ENCODE measurements at places on chromosomes 3 and 15.

GRCh38 chr3:159236321-159236720 lies 434.5 kb downstream of the MFSD1 start:
- DNase-seq, result peak; percentile 79

GRCh38 chr3:138256022-138256421 lies 68.9 kb downstream of the ARMC8 start:
- no peak for DNase-seq

- DNase-seq, result no peak
These were observed 13.0 kb downstream of the ANPEP start for GRCh38 chr15:89801471-89802195.

GRCh38 chr3:114804099-114804498 lies 343.0 kb downstream of the ZBTB20 start:
- DNase-seq, result no peak

DNA sequence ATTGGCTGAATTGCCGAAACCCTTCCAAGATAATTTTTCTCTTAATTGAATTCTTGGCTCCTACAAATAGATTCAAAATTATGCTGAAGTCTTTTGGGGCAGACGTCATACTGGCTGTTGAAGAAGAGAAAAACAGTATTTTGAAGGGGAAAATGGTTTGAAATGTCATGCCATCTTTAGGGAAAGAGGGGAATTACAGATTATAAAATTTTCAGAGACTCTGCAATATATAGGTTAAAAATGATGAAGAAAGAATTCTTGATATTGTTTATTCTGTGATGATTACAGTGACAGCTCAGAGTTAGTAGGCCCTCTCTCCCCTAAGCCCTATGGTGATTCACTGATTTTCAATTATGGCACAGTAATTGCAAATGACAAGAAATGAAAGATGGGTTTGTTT lies 86.1 kb downstream of the CGNL1 start:
- no peak for DNase-seq

- no peak for DNase-seq
These were observed 449.4 kb upstream of the PPP2R3A start for GRCh38 chr3:135516143-135516542.

- no peak for DNase-seq
These were observed 225.2 kb upstream of the ICE2 start for GRCh38 chr15:60704129-60704528.

- peak; percentile 39 for DNase-seq
These were observed 8.2 kb upstream of the VGLL4 start for GRCh38 chr3:11651900-11652299.

GRCh38 chr3:139204728-139205127 lies 139.1 kb upstream of the MRPS22 start:
- no peak for DNase-seq

DNA sequence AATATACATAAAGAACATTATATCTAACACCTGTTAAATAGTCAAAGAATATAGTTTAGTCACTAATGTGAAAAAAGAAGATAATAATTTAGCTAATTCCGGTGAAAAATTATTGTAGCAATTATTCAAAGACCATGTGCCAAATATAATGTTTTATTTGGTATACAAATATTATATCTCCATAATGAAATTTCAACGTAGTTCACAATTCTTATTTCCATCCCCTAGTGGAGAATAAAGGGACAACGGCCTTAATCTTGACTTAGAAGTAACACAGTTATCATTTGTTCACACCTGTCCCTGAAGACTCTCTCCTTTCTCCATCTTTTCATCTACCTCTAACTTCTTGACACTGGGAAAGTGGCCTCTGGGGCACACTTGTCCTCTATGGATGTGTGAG lies 213.4 kb downstream of the ERC2 start:
- DNase-seq, result no peak

GRCh38 chr15:28955160-28955992 lies 69.6 kb downstream of the APBA2 start:
- peak; percentile 12 for DNase-seq

DNA sequence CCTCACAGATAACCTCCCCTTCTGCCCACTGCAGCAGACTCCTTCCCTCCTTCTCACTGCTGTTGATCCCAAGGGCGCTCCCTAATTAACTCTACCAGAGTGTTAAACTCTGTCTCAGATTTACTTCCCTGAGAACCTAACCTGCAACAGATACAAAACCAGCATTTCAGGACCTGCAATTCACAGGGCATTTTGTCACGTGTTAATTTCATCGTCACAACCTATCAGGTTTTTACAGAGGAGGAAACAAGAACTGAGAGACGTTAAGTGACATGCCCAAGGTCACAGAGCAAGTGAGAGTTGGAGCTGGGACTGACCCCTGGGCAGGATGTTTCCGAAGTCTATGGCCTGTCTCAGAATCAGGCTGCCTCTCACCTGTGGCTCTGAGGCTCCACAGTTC lies 223.9 kb downstream of the UACA start:
- no peak for DNase-seq

DNA sequence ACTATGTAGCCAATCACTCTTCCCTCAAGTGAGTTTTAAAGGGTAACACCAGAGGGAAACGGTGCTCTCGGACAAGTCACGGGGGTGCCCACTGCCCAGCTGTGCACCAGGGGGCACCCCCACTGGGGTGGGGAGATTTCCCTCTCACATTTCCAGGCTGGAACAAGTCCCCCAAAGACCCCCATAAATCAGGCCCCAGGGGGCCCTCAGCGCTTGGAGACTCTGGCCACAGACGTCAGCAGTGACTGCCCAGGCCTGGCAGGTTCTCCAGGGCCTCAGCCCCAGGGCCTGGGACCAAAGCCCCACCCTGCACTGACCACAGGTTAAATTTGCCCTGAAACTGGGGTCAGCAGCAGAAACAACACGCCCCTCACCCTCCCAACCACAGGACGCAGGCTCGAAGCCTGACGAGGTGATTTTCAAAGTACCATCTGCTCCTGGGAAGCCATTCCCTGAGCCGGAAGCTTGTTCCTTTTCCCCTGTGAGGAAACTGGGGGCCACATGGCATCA lies 17.0 kb downstream of the XXYLT1 start:
- DNase-seq, result no peak

GRCh38 chr3:25856902-25857518 lies 67.1 kb downstream of the OXSM start:
- DNase-seq, result peak; percentile 20

DNA sequence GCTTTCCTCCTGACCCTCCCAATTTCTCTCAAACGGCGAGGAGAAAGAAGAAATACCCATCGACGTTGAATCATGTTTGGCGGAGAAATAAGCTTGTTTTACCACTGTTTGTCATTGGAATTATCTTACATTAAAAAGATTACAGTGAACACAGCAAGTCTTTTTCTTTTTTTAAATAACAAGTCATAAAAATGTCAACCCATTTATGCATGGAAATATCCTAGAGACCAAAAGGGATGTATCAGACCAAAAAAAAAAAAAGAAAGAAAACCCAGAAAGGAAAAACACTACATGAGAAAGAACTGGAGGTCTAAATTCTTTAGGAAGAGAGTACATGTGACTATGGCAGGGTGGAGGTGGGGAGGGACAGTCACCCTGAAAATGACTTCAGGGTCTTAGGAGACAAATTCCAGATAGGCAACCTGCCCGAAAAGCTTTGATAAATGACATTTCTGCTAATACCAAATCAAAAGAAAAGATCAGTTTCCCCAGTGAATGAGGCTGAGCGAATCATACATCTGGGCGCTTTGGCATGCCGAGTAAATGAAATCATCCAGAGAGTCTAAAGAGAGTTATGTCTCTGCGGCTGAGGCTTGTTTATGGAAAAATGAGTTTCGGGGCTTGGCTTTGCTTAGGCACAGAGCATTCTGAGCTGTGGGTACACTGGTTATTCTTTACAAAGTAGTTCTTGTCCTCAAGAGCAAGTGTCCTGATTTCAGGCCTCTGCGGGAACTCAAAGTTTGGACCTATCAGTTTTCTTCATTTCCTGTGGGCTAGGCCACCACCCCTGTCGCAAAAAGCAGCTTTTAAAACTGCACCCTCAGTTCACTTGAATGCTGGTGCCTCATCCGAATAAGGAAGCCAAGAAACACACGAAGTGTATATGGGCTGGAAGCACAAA lies 110.1 kb upstream of the TGFBR2 start:
- DNase-seq, result no peak

GRCh38 chr3:146273721-146274407 lies 23.0 kb upstream of the PLSCR4 start:
- DNase-seq, result no peak

GRCh38 chr15:101006931-101007691 lies 88.0 kb downstream of the LRRK1 start:
- DNase-seq, result peak; percentile 66

DNA sequence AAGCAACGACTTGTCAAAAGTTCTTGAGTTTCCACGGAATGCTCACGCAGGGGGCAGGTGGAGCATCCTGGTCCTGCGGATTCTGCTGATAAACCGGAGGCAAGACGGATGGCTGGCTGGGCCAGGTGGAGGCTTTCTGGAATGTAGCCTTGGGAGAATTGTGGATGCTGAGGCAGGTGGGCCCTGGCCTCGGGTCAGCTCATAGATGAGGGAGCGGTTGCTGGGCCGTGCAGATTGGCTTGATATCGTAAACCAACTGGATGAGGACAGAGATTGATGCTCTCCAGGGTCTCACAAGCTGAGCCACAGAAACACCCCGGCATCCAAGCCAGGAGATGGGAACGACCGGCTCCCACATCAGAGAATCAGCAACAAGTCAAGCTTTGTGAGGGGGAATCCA lies 50.0 kb upstream of the TFRC start:
- DNase-seq, result no peak

DNA sequence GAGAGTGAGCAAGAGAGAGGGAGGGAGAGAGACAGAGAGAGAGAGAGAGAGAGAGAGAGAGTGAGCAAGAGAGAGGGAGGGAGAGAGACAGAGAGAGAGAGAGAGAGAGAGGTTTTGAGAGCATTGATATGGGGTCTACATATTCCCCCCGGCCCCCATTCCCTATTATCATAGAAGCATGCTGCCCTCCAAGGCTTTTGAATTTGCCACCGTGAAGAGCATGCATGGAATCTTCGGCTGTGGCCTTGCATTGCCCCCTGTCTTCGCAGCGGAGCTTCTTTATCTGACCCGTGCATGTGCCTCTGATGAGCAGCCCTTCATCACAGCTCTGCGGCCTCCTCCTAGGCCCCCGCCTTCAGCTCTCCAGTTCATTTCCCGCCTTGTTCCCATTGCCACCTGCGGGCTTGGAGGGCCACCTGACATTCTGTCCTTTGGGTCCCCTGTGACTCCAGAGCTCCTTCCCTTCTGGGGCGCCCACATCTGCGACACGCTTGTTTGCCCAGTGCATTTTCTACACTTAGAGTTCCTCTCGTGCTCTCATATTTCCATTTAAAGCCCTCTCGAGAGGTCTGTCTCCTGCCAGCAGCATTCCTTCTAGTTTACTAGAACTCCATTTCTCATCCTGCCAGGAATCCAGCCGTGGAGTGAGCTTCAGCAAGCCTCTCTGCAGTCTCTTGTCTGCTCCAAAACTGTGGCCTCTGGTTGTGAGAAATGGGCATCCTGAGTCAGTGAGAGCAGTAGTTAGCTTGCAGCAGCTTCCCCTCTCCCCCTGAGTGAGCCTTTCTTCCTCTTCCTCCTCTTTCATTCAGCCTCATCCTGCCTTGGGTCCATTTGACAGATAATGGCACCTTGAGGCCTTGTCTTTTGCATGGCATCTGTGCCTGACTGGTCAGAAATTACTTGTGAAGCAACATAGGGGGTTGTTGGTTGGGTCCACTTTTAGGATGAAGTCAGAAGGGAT lies 25.3 kb downstream of the LPP start:
- DNase-seq, result no peak

GRCh38 chr15:81001152-81002008 lies 657 bp downstream of the TLNRD1 start:
- DNase-seq, result peak; percentile 8

- DNase-seq, result no peak
These were observed 835.1 kb downstream of the EDEM1 start for GRCh38 chr3:6022621-6023020.

DNA sequence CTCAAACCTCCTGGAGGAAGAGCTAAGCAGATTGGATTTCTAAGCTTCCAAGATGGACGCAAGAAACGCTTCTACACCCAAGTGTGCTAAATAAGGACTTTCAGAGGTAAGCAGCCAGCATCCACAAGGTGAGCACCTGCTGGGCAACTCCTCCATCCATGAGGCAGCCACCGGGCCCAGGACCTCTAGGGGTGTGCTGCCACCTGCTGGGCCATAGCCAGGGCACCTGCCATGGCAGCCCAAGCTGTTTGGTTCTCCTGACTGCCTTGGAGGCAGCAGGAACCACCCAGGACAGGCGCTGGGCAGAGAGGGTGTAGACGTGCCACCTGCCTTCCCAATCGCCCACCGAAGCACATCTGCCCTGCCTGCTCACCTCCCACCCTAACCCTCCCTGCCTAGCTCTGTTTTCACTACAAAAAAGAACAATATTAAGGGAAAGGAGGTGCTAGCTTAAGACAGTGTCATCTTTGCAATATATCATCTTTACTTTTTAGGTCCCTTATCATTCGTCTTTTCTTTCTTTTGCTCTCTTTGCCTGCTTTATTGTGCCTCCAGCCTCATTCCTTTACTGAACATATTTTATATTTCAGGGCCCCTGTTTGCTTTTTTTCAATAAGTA lies 12.9 kb downstream of the C15orf62 start:
- DNase-seq, result peak; percentile 73

DNA sequence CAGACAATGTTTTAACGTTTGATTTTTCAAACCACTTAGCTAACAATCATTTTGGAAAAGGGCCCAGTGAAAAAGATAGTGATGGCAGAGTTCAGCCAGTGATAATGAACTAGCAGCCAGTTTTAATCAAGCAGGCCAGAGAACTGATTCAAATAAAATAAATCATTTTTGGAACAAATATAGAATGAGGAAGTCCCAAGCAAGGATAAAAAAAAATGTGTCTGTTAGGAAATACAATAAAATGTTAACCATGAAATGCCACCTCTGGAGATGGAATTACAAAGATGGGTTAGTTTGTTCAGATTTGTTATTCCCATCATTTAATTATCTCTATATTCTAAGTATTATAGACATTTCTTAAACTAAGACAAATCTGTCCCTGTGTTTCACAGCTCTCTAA lies 1.1 kb downstream of the HERC1 start:
- DNase-seq, result no peak

DNA sequence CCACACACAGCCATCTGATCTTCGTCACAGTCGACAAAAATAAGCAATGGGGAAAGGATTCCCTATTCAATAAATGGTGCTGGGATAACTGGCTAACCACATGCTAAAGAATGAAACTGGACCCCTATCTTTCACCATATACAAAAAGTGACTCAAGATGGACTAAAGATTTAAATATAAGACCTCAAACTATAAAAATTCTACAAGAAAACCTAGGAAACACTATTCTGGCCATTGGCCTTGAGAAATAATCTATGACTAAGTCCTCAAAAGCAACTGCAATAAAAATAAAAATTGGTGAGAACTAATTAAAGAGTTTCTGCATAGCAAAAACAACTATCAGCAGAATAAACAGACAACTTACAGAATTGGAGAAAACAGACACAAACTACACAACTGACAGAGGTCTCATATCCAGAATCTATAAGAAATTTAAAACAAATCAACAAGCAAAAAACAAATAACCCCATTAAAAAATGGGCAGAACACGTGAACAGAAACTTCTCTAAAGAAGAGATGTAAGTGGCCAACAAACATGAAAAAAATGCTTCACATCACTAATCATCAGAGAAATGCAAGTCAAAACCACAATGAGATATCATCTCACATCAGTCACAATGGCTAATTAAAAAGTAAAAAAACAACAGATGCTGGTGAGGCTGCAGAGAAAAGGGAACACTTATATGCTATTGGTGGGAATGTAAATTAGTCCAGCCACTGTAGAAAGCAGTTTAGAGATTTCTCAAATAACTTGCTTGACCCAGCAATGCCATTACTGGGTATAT lies 104.0 kb downstream of the NR1I2 start:
- DNase-seq, result no peak

Measured in SHP77 (cell line).